ENCODE measurements at places on chromosomes 4 and X. TPM values are rescaled to one million over a fixed set of nuclear protein-coding genes. Genes with fewer than 3 reads are reported as not detected.

DCLK2 gene
- total RNA-seq, result 16.0 TPM

GAGE2A gene
- not detected for total RNA-seq

RAI2 gene
- 32.2 TPM for total RNA-seq

RTL3 gene
- total RNA-seq, result 0.87 TPM

PPP2R2C gene
- 0.65 TPM for total RNA-seq

IDUA gene
- total RNA-seq, result 27.5 TPM

VEGFD gene
- 3.0 TPM for total RNA-seq

AGTR2 gene
- total RNA-seq, result 0.66 TPM

FDCSP gene
- total RNA-seq, result not detected

PPP1R2C gene
- not detected for total RNA-seq

MAGEC3 gene
- total RNA-seq, result 0.99 TPM

PCDH19 gene
- total RNA-seq, result 4.6 TPM

NPY2R gene
- 0.13 TPM for total RNA-seq

CENPVL2 gene
- total RNA-seq, result not detected

CTAG2 gene
- not detected for total RNA-seq

COX7B gene
- total RNA-seq, result 127 TPM

UGT2B10 gene
- not detected for total RNA-seq

ARMCX1 gene
- total RNA-seq, result 32.9 TPM

MSANTD1 gene
- total RNA-seq, result 3.5 TPM

KIT gene
- total RNA-seq, result 18.7 TPM

NAT8L gene
- total RNA-seq, result 0.23 TPM

FAM199X gene
- total RNA-seq, result 18.4 TPM

MBNL3 gene
- 6.0 TPM for total RNA-seq

RRH gene
- total RNA-seq, result 0.71 TPM

TLR3 gene
- 14.9 TPM for total RNA-seq

SSX1 gene
- total RNA-seq, result not detected

VCX gene
- not detected for total RNA-seq

FGFR3 gene
- 4.0 TPM for total RNA-seq

EPGN gene
- 1.6 TPM for total RNA-seq

F8A2 gene
- not detected for total RNA-seq

PDE6B gene
- total RNA-seq, result 2.4 TPM

NDUFB11 gene
- total RNA-seq, result 40.3 TPM

WDFY3 gene
- 127 TPM for total RNA-seq

F8A3 gene
- 4.1 TPM for total RNA-seq

FHDC1 gene
- total RNA-seq, result 0.88 TPM

HAUS7 gene
- total RNA-seq, result 76.0 TPM

TMPRSS11A gene
- total RNA-seq, result not detected

PAGE1 gene
- total RNA-seq, result not detected

PRDM8 gene
- 4.8 TPM for total RNA-seq

SOWAHD gene
- total RNA-seq, result 0.45 TPM

CXCL5 gene
- 0.57 TPM for total RNA-seq

TMPRSS11F gene
- total RNA-seq, result not detected

CPZ gene
- total RNA-seq, result 3.8 TPM

ZBTB49 gene
- 7.4 TPM for total RNA-seq

RAB9B gene
- total RNA-seq, result 7.9 TPM

FAM9C gene
- not detected for total RNA-seq

PPA2 gene
- total RNA-seq, result 65.2 TPM

ZCCHC18 gene
- 3.5 TPM for total RNA-seq

KLHL13 gene
- 4.6 TPM for total RNA-seq

UGT2B17 gene
- total RNA-seq, result not detected
